ENCODE measurements at places on chromosomes 5 and 9.
A peak's percentile ranks its signal among the peaks of the same experiment; 100 is the strongest.

DNA sequence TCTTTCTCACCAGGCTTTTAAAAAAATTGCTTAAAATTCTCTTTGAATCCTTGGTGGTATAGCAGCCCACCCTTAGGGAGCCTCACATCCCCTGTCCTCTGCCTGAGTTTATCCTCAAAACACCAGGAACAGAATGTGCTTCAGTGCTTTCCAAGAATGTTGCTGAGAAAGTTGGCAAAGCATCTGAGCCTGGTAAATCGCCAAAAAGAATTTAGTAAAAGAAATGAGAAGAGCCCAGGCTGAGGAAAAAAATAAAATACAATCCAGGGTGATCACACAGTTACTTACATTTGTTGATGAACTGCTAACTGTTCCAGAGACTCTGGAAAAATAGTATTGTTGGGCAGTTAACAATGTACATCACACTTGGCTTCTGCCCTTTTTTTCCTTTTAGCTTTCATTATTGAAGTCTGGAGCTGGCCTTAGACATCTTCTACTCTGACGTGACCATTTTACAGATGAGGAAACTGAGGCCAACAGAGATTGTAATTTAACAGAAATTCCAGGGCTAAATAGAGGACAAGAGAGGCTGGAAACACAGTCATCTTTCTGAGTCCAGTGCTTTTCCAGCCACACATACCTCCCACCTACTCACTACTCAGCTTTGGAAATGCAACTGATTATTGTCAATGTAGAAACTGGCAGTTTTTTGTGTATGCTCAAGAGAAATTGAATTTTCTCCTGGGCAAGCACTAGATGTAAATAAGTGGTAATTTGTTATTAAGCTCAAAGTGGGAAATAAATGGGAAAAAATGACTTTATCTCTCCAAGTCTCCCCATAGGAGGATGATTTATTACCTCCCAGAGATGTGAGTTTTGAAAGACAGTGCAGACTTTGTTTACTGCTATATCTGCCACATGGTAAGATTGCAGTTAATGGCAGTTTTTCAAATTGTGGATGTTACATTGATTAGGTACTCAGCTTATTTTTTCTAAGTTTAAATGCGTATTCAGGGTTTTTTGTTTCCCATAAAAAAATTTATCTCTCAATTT, 86.7 kb upstream of the ALDH1A1 start:
- DNase-seq = no peak

DNA sequence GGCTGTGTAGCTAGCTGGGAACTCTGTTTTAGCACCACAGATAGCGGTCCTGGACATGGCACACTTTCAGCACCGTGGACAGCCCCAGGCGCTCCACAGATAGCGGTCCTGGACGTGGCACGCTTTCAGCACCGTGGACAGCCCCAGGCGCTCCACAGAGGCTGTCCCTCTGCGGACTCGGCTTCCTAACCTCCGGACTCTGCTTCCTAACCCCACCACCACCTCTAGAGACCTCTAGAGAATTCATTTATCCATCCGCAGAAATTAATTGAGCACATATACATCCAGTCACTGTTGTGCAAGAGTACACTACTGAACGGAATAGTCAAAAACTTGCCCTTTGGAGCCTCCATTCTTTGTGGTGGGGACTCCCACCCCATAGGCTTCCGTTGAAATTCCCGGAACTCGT, 27.4 kb downstream of the UNC5A start:
- peak; percentile 86 for DNase-seq

GRCh38 chr9:4269872-4270271, 30.0 kb downstream of the GLIS3 start:
- no peak for DNase-seq

DNA sequence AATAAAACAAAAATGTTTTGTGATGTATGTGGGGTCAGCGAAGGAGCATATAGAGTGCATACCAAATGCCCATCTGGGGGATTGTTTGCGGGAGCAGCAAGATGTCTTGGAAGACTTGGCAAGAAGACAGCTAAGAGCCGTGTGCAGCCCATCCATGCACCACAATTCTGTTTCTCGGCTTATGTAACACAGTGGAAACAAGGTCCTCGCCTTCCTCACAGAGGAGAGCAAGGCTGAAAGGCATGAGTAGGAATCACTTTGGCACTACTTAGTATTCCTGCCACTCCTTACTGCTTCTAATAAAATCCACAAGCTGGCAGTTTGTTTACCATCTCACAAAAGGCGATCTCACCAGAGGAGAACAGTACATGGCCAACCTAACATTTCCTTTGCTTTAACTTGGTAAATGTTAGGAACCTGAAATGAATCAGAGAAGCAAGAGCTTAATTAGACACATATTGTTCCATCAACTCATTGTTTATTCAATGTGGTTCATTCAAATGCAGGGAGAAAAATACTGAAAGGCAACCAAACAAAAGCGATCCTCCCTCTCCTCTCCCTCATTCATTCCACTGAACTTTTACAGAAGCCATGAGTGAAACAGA, 648.1 kb downstream of the ACTL7B start:
- DNase-seq = no peak

All from left renal cortex interstitium (tissue), 4 donors.